Stimulated activated CD4-positive, alpha-beta T cell treated with anti-CD3 and anti-CD28 coated beads, Interleukin-4, amount 100 ng/mL, for 48 hours (primary cell): ENCODE measurements at places on chromosomes 12 and 14.

DNA sequence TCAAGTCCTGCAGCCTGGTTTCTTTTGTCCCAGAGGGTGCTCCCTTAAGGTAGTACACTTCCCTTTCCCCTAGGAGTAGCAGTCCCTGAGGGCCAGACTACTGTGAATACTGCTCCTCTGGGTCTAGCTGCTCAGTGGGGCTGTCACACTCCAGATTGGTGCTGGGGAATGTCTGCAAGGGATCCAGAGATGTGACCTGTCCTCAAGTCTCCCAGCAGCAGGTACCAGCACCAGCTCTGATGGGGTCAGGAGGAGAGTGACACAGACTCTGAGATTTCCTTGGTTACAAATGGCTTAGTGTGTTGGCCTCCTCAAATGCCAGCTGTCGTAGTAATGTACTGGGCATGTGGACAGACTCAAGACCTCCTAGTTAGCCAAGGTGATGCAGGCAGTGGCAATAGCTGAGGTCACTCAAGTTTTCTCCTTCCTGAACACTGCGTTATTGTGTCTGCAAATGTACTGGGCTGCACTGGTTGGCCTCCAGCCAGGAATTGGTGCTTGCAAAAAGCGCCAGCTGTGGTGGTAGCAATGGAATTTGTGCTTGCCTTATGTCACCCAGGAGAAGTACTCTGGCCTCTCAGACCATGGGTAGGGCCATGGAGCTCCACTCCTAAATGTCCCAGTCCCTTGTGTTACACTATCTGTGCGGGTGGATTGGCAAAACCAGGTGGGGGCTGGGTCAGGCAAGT, 36.4 kb upstream of the AEBP2 start:
- DNase-seq: no peak

- no peak for DNase-seq
These were observed 32.0 kb downstream of the CCNK start for GRCh38 chr14:99513183-99513694.

DNA sequence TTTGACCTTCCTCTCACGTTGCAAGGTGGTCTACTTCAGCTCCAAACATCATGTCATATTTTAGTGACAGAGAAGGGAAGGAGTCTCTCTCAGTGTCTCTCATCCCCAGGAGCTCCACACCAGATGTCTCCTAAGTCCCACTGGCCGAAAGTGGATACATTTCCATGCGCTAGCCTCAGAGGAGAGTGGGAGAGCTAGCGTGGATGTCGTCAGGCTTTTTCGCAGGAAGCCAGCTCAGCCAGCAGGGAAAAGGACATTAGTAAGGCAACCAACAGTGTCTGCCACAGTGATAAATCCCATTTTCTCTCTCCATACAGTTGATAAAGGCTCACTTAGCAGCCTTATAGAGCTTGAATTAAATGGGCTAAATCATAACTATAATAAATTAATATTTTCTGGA, 155.7 kb downstream of the PELI2 start:
- no peak for DNase-seq

- no peak for DNase-seq
These were observed 329.8 kb upstream of the SFSWAP start for GRCh38 chr12:131380965-131381705.

GRCh38 chr12:16027002-16027401, 115.9 kb downstream of the DERA start:
- no peak for DNase-seq

DNA sequence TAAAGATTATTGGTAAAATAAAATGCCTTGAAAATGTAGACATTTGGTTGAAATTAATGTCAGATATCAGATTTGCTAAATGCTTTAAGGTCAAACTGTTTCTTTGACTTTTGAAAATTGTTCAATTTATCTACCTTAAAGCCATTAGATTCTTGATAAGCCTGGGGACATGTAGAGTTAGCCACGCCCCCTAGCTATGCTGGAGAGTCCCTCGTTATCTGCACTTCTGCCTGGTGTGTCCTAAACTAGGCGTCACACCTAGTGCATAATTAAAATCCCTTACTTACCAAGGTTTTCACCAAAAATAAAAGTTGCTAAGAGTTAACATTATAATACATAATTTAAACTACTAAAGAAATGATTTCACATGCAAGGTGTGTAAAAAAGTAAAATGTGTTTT, 79.5 kb downstream of the EGLN3 start:
- DNase-seq: no peak

DNA sequence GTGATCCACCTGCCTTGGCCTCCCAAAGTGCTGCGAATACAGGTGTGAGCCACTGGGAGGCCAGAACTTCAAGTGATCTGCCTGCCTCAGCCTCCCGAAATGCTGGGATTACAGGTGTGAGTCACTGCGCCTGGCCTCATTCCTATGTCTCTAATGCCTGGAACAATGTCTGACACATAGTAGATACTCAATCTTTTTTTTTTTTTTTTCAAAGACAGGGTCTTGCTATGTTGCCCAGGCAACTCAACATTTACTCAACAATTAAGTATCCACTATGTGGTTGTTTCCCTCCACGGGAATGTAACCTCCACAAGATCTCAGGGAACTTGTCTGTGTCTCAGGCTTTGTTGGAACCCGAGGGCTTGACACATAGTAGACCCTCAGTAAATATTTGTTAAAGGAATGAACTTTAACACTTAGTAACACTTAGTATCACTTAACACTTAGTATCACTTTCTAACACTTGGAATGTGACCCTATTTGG, 3.0 kb upstream of the TMEM120B start:
- DNase-seq: no peak

- no peak for DNase-seq
These were observed 115.3 kb upstream of the NAP1L1 start for GRCh38 chr12:76199808-76200207.

GRCh38 chr12:24066865-24067264, 117.4 kb upstream of the SOX5 start:
- no peak for DNase-seq

DNA sequence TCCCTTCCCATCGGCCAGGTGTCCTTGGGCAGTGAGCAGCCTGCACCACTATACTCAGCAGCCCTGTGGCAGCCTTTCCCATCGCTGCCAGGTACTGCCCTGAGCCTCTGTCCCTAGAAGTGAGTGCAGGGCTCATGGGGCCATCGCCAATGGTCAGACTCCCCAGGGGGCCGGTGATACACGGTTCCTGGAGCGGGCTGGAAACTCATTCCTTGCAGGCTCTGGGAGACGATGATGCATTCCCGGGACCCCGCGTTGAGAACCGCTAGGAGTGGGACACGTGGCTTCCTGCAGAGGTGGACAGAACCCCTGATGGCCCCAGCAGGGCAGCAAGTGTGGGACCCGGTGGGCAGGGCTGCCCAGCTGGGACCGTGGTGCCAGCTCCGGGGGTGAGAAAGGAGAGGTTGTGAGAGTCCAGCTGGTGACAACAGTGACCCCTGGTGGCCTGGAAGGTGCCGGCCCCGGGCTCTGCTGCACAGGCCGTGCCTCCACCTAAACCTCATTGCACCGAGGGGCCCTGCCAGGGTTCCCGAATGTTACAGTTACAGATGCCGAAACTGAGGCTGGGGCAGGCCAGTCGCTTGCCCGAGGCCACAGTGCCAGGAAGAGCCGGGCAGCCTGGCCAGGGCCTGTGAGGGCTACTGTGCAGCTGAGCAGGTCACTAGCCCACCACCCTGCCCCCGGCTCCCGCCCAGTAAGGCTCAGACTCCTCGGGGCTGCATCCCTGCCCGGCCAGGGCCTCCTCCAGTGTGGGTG, 33.8 kb downstream of the FBRSL1 start:
- DNase-seq: peak; percentile 67

DNA sequence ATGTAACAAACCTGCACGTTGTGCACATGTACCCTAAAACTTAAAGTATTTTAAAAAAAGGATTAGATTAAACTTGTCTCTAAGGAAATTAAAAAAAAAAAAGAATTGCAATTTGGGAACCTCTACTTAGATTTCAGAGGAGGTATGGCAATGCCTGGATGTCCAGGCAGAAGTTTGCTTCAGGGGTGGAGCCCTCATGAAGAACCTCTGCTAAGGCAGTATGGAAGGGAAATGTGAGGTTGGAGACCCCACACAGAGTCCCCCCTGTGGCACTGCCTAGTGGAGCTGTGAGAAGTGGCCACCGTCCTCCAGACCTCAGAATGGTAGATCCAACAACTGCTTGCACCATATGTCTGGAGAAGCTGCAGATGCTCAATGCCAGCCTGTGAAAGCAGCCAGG, 279.6 kb upstream of the CCDC196 start:
- DNase-seq: no peak

GRCh38 chr14:20781803-20782202, 735 bp downstream of the RNASE6 start:
- no peak for DNase-seq
